ENCODE measurements at places on chromosomes 2 and 18. TPM values are rescaled to one million over a fixed set of nuclear protein-coding genes. Genes with fewer than 3 reads are reported as not detected.

GRCh38 chr2:145958611-145959010, 1438.7 kb upstream of the ZEB2 start:
- DNase-seq: no peak

DNA sequence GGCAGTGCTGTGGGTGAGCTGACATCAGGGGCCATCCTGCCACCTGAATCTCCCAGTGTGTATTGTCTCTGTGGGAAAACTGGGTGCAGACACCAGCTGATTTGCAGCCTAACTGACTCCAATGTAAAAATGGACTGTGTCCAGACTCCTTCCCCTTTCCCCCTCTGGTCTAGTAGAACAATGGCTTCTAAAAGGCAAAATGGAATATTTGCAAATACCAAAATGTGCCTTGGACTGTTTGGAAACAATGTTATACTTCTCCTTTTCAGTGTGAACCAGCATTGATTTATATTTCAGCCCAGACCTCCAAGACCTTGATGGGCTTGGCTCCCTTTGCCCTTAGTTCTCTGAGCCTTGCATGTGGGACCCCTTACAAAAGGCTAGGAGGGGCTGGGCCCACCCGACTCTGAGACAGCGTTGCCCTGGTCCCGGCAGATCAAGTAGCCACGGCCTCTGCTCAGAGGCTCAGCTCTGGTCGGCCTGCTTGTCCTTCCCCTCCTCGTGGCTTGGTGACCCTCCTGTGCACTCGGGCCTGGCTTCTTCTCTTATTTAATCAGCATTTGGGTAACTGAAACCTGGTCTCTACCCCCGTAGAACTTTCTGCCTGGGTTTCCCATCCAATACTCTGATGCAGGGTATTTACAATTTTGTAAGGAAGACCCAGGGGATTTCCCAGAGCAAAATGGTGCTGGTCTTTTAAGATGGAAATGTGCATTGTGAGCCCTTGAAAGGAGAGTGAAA, 18.0 kb upstream of the ACKR3 start:
- DNase-seq: no peak

DNA sequence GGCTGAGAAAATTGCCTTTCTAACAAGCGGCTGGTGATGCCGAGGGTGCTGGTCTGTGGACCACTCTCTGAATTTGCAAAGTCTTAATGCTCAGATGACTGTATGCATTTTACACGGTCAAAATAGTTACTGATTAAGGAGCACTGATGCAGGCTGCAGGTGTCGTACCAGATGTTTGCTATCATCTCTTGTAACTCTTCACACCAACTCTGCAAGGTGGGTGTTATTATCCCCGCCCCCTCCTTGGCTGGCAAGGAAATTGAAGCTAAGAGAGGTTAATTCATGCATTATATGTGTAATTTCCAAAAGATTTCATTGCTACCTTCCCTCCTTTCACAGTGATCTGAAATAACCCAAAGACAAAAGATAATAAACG, 13.0 kb upstream of the LBH start:
- DNase-seq: no peak

The LYPD6 gene
- 17.0 TPM for polyA plus RNA-seq

The SERPINB3 gene
- 0.07 TPM for polyA plus RNA-seq

The PAX8 gene
- 297 TPM for polyA plus RNA-seq

The MALL gene
- polyA plus RNA-seq: 13.4 TPM

The AMER3 gene
- 0.03 TPM for polyA plus RNA-seq

The ACYP2 gene
- 20.8 TPM for polyA plus RNA-seq

The RFX8 gene
- polyA plus RNA-seq: 1.1 TPM

Data from renal cortex interstitium (tissue), 15 donors.